Regular cardiac myocyte (primary cell): ENCODE measurements at places on chromosomes 6 and 20. TPM values are rescaled to one million over a fixed set of nuclear protein-coding genes. Genes with fewer than 3 reads are reported as not detected.

Gene PDE7B
- total RNA-seq: 60.0 and 71.6 TPM in 2 replicates

Gene RIPOR3
- 5.4 and 13.2 TPM in 2 replicates for total RNA-seq

Gene E2F1
- total RNA-seq: 2.8 and 16.1 TPM in 2 replicates

Gene HCRTR2
- total RNA-seq: not detected in 2 replicates

Gene ABHD12
- 58.9 and 61.4 TPM in 2 replicates for total RNA-seq

Gene TUBB2B
- total RNA-seq: 0.85 and 6.9 TPM in 2 replicates

Gene RBM24
- 5.6 and 8.2 TPM in 2 replicates for total RNA-seq

Gene SYNDIG1
- total RNA-seq: 0.58 and 1.4 TPM in 2 replicates

Gene SRC
- 7.5 and 11.0 TPM in 2 replicates for total RNA-seq

Gene COQ3
- 2.8 and 8.2 TPM in 2 replicates for total RNA-seq

Gene CST2
- total RNA-seq: 6.9 and 38.1 TPM in 2 replicates

Gene DNAH8
- total RNA-seq: under 0.01 TPM in 1 of 2 replicates, not detected in the other

Gene DYNLT2
- 0.58 and 2.0 TPM in 2 replicates for total RNA-seq

Gene FAXC
- 0.77 and 1.4 TPM in 2 replicates for total RNA-seq

Gene ERGIC3
- total RNA-seq: 336 and 765 TPM in 2 replicates

Gene LY6G6C
- under 0.01 TPM in 1 of 2 replicates, not detected in the other for total RNA-seq

Gene PSMB9
- total RNA-seq: 35.2 and 52.9 TPM in 2 replicates

Gene BMP6
- 22.0 and 47.4 TPM in 2 replicates for total RNA-seq

Gene JPH2
- total RNA-seq: 0.96 and 2.5 TPM in 2 replicates

Gene SEMG2
- total RNA-seq: not detected in 2 replicates

Gene MAS1
- total RNA-seq: under 0.01 TPM in 2 replicates

Gene ID4
- 14.1 and 27.0 TPM in 2 replicates for total RNA-seq
